ENCODE measurements at places on chromosomes 5 and 9.

DNA sequence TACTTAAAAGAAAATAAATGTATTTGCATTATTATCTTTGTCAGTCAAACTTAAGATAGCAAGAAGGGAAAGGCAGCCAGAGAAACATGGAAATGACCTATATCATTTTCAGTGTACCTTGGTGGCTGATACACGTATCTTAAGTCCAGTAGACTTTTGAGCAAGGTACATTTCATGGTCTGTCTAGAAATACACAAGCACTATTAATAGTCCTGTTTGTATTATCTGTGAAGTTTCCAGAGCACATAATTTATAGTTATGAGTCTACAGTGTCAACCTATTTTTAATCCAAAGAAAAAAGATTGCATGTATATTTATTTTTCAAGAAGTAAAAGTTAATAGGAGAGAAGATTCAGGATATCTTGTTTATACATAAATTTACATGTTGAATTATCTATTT, 95.7 kb downstream of the IZUMO3 start:
- DNase-seq, result no peak

GRCh38 chr5:38931731-38932130, 85.9 kb downstream of the OSMR start:
- no peak for DNase-seq

GRCh38 chr5:65084795-65085515, 316.2 kb downstream of the CWC27 start:
- DNase-seq, result no peak

- DNase-seq, result no peak
Measured at GRCh38 chr5:73966451-73966850, 340.5 kb downstream of the ARHGEF28 start.

DNA sequence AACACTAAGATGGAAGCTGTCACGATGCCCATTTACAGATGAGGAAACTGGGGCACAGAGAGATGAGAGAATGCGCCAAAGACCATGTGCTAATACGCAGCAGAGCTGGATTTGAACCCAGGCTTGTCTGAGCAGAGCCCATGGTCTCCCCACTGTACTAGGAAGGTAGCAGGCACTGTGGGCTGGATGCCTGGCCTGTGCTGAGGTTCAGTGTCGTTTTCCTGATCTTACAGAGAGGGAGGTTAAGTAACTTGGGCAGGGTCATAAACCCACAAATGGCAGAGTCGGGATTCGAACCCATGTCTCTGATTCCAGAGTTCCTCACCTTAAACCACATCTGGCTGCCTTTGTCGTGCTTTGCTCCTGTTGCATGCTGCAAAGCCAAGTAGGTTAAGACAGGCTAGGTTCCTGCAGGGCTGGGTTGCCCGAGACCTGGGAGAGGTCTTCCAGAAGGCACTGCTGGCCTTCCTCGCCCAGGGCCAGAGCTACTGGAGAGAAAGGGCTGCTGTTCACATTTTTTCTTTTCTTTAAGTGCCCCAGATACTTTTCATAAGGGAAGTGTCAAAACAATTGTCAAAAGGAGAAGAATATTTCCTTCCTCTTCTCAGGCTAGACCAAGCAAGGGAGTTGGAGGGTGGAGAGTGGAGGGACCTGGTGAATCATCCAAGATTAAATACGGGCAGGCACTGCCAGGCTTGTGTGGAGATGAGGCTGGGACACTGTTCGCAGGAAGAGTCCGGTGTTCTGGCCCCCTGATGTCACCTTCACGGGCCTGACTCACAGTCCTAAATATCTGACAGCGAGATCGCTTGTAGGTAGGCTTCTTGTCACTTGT, 3.2 kb downstream of the NEK6 start:
- DNase-seq, result peak; percentile 57

- no peak for DNase-seq
Measured at GRCh38 chr9:25752398-25752797, 74.2 kb upstream of the TUSC1 start.

GRCh38 chr9:14365670-14366069, 51.7 kb upstream of the NFIB start:
- DNase-seq, result no peak

GRCh38 chr5:177020033-177020432, 2.5 kb upstream of the ZNF346 start:
- no peak for DNase-seq

DNA sequence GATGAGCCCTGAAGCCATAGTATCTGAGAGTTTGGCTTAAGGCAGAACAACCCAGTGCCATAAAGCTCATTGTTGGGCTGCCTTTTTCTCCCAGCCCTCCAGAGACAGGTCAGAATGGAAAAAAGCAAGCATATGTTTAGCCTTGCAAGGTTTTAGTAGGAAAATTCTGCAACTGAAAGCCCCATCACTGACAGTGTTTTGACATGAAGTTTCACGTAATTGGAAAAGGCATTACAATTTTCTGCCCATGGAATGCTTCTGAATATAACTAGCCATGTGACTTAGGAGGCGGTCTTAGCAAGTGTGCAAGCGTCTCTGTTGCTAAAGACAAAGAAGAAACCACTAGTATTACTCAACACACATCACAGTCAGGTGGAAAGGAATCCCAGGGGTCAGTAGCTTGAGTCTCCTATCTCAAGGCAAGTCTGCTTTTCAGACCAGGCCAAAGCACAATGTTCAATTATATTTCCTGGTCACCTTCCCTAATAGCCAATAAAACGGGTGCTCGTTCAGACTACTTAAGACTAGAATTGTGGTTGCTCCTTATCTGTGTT, 117.6 kb downstream of the CARTPT start:
- DNase-seq, result no peak

- no peak for DNase-seq
Measured at GRCh38 chr5:135697251-135697958, 118.6 kb upstream of the CXCL14 start.

Measured in transverse colon (tissue), 4 donors.